ENCODE measurements at places on chromosomes 3 and 15. TPM values are rescaled to one million over a fixed set of nuclear protein-coding genes. Genes with fewer than 3 reads are reported as not detected.

DNA sequence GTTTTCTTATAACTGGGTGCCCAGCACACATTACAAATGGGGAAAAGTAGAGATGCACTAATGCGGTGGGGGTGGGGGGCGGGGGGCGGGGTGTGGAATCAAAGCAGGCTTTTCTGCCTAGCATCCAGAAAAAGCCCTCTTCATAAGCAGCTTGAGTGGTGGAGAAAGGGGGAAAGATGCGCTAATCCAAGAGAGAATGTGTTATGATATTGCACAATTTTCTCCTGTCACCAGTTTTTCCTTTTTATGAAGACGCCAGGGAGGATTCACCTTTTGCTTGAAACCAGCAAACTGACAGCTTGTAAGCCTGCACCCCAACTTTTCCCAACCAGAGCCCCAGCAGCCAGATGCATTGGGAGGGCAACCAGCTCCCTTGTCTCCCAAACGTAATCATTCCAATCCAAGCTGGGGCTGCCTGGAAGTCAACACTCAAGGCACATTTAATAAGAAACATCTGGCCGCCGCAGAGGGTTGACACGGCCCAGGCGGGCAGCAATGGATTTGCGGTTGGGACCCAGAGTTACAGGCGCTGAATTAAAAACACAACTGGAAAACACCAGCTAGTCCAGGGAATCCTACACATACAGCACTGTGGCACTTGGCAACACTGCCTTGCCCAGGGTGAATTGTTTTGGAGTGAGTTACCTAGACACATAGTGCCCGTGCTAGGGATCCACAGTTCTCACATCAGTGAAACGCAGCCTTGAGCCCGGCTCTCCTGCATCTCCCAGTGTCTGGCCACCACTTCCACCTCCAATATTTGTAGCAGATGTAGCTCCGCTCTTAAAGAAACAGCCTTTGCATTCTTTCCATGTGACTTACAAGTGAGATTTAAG, 218.5 kb upstream of the PRICKLE2 start:
- peak; percentile 28 for DNase-seq

RIOX2 gene
- 36.6 TPM for total RNA-seq

- DNase-seq: no peak
Observed at GRCh38 chr15:49225572-49226281, 55.7 kb downstream of the GALK2 start.

PROK2 gene
- not detected for total RNA-seq

IL1RAP gene
- total RNA-seq: 6.0 TPM

UBAP1L gene
- 0.88 TPM for total RNA-seq

DNA sequence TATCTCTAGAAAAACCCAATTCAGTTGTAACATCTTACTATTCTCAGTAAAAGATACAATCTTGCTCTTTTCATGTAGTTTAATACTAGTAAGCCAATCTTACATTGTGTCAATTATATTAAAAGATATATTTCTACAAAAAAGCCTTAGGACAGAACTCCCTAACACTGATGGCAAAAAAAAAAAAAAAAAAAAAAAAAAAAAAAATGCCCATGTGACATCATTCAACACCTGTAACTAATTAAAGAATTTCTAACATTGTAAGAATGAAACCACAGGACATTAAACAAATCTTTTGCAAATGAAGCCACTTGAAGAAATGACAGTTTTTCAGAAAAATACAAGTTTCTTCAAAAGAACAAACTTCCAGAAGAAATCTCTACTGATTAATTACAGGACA, 119.8 kb downstream of the SUCLG2 start:
- no peak for DNase-seq

CCR9 gene
- total RNA-seq: not detected

All from myocyte (in vitro differentiated cells).